GM12892 (cell line): ENCODE measurements at places on chromosomes 1 and 21.

GRCh38 chr21:15751037-15751436 lies 21.3 kb downstream of the USP25 start:
- no peak for DNase-seq

DNA sequence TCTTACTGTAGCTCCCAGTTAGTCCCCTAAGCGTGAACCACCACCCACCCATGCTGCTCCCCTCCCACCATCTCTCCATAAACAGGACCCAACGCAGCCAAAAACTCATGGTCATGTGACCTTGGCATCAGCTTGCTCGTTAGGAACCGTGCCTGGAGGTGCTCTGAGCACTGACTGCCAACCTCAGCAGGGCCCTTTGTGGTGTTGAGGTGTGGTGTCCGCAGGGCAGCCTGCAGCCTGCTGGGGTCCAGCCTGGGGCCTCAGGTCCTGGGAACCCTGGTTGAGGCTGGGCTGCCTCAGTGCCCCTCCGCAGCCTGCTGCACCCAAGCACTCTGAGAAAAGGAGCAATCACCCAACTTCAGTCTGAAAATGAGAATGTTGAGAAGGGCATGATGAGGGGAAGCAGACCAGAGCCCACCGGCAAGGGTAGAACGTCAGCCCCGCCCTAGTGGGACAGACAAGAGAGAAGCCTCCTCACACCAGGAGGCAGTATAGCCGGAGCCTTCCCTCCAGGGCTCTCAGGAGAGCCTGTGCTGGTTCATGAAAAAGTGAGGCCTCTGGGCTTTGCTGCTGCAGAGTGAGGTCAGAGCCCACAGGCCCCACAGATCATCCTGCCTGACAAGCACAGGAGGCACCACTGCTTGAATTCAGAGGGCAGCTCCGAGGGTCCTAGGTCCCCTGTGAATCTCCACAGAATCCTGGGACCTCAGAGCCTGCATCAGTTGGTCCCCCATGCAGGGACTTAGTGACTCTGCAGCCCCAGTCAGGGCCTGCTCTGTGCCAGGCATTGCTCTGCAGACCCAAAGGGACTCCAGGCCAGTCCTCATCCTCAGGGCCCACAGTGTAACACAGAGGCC lies 4.9 kb upstream of the COL6A2 start:
- no peak for DNase-seq

GRCh38 chr1:178143730-178144690 lies 50.1 kb downstream of the RASAL2 start:
- no peak for DNase-seq

GRCh38 chr1:198498103-198498385 lies 42.4 kb downstream of the ATP6V1G3 start:
- DNase-seq = no peak

- DNase-seq = no peak
These were observed 46.9 kb upstream of the LIN9 start for GRCh38 chr1:226355669-226356551.

DNA sequence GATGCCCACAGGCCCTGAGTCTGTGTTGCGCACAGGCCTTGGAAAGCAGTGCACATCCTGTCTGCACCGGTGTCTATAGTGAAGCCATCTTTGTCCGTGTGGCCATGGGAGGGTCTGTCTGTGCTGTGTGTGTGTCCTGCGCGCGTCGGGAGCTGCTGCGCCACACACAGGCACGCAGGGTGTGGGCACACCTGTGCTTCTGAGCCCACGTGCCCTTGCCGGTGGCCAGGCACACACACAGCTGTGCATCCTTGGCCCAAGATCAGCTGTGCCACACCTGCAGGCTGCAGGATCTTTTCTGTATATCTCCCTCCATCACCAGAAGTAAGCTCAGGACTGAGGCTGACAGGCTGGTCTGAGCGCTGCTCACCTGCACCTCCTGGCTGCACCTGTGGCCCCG lies 3.2 kb upstream of the SAMD11 start:
- DNase-seq = no peak

GRCh38 chr1:198520524-198521254 lies 19.8 kb downstream of the ATP6V1G3 start:
- DNase-seq = no peak

- no peak for DNase-seq
These were observed 403.3 kb downstream of the KCTD3 start for GRCh38 chr1:215970406-215970805.

GRCh38 chr1:1799716-1800115 lies 21.4 kb upstream of the NADK start:
- DNase-seq = peak; percentile 52

DNA sequence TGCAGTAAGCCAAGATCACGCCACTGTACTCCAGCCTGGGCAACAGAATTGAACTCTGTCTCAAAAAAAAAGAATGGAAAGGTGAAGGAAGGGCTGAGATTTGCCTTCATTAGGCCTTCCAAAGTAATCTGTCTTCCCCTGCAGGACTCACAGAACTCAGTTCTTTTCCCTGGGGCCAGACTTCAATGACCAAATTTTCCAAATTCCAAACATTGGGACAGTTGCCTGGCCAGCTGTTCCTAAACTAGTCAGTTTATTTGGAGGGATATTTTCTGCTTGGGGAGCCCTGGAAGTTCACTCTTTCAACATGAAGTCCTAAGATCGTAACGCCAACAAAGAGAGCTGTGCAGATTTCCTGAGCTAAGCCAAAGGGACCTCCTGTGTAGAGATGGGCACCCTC lies 5.4 kb upstream of the DEDD start:
- no peak for DNase-seq

DNA sequence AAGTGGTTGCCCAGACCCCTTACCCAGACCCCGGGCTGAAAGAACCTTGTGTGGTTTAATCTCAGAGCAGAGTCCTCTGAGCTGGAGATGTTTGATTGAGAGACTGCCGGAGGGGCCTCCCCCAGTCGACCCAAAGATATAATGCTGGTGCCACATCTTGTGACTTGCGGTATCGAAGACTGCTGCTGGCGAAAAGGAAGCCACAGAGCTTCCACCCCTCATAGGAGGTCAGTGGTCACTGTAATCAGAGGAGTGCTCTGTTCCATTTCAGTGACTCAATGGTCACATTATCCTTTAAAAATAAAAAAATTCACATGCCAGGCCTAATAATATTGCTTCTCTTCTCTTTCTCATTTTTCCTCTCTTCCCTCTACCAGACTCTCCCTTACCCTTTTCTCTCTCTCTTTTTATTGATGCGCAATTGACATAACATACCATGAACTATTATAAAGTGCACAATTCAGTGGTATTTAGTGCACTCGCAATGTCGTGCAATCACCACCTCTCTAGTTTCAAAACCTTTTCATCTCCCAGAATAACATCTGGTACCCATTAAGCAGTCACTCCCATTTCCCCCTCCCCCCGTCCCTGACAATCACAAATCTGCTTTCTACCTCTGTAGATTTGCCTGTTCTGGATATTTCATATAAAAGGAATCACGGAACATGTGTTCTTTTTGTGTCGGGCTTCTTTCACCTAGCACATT lies 52.6 kb upstream of the LYST start:
- DNase-seq = no peak

DNA sequence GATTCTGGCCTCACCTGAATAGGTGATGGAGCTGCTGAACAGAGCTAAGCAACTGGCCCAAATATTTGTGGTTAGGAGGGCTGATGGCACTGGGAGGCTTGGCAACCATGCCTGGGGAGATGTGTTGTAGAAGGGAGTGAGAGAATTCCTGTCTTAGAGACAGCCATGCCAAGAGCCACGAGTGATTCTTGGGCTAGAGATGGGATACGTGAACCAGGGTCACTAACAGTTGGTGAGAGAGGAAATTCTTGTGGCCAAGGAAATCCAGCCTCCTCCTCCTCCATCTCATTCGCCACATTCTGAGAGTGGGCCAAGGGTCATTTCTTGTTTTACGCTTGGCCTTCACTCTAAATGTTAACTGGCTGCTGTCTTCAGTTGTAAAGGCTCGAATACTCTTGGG lies 46.3 kb downstream of the NGF start:
- DNase-seq = no peak

DNA sequence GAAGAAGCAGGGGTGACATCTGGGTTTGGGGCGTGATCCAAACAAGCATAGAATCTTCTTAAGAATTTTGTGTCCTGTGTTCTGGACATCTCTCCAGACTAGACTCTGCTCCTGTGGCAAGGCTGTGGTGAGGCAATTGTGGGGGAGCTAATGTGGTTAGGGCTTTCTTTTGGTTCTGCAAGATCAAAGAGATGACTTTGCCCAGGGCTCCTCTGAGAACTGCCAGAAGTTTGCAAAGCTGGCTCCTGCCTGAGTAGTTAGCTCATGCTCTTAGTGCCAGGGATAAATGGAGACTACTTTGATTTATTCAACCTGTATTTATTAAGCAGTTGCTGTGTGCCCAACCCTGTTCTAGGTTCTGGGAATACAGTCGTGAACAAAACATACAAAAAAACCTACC lies 34.0 kb upstream of the CRNN start:
- DNase-seq = no peak
